ENCODE measurements at places on chromosomes 13 and 19.

DNA sequence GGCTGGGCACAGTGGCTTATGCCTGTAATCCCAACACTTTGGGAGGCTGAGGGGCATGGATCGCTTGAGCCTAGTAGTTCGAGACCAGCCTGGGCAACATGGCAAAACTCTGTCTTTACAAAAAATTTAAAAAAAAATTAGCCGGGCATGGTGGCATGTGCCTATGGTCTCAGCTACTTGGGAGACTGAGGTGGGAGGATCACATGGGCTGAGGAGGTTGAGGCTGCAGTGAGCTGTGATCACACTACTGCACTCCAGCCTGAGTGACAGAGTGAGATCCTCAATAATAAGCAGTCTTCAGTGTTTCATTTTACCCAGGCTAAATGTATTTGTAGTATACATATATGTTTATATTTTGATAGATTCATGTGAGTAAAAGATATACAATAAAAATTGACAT is 85.0 kb downstream of the GGACT start:
- no peak for DNase-seq

- DNase-seq: no peak
Observed at GRCh38 chr19:29548483-29549085, 22.8 kb downstream of the VSTM2B start.

GRCh38 chr13:80133631-80134261 is 207.2 kb downstream of the SPRY2 start:
- DNase-seq: no peak

DNA sequence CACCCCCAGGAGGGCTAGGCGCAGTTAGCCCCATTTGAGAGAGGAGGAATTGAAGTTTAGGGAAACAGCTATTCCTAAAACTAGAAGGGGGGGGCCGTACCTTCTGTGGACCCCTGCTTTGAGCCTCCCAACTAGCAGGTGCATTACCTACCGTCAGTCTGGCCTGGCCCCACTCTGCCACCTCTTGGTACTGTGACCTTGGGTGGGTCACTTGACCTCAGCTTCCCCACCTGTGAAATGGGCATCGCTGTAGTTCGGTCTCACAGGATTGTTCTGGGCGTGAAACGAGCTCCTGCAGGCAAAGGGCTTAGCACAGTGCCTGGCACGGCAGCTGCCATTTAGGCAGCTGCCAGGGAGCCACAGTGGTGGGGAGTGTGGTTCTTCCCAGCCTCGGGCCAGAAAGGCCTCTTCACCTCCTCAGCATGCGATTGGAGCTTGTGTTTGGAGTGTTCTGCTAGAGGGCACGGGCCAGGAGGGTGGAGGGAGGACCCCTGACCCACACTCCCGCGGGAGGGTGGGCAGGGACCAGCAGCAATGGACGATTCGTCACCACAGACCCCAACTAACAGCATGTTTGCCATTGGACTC is 32.0 kb downstream of the CAPN12 start:
- no peak for DNase-seq

DNA sequence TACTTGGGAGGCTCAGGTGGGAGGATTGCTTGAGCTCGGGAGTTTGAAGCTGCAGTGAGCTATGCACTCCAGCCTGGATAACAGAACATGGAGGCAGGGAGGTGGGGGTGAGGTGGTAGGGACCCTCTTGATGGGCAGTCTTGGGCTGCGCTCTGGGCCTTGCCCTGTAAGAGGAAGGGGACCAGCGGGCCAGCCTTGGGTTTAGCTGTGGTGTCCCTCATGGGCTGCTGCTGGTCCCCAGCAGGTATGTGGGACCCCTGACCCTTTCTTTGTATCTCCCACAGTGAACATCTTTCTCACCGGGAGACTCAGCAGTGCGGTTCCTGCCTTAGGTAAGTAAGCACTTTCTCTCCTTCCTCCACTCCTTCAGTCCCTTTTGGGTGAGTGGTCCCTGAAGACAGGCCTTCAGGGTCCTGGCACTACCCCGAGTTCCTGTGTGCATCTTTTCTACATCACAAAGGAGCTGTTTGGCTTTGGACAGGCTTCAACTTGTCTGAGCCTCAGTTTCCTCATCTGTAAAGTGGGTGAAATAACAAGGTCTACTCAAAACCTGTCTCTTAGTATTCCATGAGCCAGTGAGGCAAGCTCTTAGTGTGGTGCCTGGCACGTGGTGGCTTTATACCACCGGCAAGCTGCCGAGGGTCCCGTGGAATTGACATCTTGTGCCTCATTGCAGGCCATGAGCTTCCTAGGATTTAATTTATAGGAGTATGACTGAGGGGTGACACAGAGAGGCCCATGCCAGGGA is 2.5 kb downstream of the LRP3 start:
- DNase-seq: no peak

DNA sequence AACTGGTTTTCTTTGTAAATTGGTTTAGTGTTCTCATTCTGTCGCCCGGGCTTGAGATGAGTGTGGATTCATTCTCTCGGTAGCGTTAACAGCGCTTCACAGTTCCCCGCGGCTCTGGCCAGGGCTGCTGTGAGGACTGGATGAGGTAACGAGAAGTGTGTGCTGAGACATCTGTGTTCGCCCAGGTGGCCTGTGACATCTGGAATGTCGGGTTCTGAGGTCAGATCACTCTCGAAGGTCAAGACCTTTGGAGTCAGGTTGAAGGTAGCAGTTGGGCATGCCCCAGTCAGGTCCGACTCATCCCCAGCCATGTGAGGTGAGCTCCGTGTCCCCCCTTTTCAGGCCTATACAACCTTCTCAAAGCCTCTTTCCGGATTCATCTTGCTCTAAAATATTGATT is 13.4 kb upstream of the TUBGCP3 start:
- DNase-seq: no peak

DNA sequence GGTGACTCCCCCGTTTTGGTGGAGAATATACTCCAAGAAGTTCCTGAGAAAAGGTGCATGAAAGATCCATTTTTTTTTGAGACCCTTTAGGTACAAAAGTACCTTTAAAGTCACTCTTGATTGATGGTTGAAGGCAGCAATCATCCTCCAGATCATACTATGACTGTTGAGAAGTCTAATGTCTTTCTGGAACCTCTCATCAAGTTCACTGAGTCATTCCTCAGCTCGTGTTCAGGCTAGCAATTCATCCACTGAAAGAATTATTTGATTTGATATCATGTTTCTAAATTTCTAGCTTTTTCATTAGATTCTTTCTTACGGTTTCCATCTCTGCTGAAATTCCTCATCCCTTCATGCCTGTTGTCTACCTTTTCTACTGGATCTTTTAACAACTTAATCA is 65.1 kb upstream of the GJB6 start:
- DNase-seq: no peak

GRCh38 chr19:47447470-47448359 is 24.0 kb downstream of the SLC8A2 start:
- peak; percentile 64 for DNase-seq

- DNase-seq: no peak
Observed at GRCh38 chr13:112760435-112760834, 70.6 kb downstream of the ATP11A start.

DNA sequence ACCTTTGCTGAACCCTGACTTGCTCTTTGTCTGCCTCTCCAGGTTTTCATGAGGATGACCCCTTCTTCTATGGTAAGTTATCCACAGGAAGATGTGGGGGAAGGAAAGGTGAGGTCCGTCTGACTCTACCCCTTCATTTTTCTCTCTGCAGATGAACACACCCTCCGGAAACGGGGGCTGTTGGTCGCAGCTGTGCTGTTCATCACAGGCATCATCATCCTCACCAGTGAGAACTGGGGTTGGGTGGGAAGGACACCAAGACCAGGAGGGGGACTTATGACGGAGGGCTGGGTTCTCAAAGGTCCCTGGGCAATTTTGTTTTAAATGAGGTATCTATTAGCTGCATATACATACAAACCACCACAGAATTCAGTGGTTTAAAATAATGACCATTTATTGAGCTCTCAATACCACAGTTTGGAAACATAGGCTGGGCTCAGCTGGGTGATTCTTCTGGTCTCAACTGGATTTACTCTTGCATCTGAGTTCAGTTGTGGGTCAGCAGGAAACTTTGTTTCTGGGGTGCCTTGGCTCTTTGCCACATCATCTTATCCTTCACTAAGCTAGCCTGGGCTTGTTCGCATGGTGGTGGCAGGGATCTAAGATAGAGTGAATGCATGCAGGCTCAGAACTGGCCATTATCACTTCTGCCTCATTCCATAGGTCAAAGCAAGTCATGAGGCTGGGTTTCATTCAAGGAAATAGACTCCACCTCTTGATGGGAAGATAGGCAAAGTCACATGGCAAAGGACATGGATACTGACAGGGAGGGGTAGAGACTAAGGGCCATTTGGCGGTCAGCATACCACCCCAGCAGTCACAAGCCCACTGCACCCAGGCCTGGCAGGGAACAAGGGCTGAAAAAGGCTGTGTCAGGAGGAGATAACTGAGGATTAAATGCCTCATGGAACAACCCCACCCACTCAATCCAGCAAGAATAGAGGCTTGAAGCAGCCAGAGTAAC is 11.8 kb downstream of the FXYD5 start:
- DNase-seq: no peak

- DNase-seq: no peak
Observed at GRCh38 chr19:32349724-32350470, 4.5 kb downstream of the ZNF507 start.

- peak; percentile 34 for DNase-seq
Observed at GRCh38 chr19:47707135-47707925, 5.9 kb upstream of the EHD2 start.

DNA sequence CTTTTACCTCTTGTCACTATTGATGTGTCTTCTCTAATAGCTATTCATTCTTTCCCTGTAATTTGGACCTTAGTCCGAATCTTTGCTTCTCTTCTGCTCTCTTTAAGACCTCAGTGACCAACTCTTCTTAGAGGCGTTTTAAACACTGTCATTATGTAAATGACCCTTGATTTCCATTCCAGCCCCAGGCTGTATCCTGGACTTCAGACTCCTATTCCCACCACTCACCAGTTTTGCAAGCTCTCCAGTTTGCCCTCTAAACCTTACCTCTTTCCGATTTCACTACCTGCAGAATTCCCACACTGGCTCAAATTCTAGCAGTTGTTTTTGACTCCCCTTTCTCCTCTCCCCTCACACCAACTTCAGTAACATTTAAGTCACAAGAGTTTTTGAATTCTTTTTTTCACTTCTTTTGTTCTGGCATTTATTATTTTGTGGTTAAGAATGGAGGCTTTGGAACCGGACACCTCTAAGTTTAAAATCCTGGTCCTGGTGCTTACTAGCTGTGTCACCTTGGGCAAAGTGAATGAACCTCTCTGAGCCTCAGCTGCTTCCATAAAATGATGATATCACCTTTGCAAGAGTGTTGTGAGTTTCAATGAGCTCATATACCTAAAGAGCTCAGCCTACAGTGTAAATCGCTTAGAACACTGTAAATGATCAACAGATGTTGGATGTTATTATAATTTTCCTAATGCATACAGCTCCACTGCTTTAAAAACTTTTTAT is 13.6 kb upstream of the HMGB1 start:
- DNase-seq: no peak

DNA sequence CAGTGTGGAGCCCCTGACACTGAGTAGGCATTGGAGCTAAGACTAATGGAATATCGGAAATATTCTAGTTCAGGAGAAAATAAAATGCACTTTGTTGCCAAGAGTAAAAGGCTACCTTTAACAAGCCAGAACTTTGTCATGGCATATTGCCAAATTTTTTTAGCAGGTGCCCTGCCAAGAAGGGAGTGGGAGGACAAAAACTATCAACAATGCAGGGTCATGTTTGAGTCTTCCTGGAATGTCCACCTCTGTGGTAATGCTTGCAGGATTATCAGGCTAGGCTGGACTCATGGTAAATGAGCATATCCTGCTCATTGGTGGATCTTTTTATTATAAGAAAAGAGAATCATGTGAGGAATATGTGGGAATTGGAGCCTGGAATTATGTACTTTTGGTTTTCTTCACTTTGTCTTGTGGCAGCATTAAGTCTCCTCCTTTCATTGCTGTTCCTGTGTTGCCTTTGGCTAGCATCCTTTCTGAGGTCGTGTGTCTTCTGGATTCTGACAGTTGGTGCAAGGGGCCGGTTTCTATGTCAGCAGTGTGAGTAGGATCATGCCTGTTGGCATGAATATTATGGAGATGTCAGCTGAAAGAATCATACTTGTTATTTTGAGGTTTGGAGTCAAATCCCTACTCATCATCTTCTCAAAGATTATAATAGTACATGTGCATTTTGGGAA is 122.9 kb upstream of the SPRY2 start:
- DNase-seq: no peak
